ENCODE measurements at places on chromosomes 16 and 17.

DNA sequence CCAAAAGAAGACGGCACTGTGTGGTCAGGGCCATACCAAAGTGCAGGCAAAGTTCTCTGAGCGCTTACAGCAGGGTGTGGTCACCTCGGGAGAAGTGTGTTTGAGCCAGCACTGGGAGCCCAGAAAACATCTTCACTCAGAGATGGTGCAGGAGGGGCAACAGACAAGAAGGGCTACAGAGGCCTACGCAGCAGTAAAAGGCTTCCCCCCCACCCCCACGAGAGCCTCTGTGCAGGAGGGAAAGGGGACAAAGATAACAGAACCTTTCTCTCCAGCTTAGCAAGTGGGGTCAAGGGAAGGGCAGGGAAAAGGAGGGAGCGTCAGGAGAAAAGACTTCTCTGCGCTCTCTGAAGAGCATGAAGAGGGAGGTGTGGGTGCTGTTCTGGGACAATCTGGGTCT is 2.8 kb downstream of the VAT1 start:
- DNase-seq = no peak

DNA sequence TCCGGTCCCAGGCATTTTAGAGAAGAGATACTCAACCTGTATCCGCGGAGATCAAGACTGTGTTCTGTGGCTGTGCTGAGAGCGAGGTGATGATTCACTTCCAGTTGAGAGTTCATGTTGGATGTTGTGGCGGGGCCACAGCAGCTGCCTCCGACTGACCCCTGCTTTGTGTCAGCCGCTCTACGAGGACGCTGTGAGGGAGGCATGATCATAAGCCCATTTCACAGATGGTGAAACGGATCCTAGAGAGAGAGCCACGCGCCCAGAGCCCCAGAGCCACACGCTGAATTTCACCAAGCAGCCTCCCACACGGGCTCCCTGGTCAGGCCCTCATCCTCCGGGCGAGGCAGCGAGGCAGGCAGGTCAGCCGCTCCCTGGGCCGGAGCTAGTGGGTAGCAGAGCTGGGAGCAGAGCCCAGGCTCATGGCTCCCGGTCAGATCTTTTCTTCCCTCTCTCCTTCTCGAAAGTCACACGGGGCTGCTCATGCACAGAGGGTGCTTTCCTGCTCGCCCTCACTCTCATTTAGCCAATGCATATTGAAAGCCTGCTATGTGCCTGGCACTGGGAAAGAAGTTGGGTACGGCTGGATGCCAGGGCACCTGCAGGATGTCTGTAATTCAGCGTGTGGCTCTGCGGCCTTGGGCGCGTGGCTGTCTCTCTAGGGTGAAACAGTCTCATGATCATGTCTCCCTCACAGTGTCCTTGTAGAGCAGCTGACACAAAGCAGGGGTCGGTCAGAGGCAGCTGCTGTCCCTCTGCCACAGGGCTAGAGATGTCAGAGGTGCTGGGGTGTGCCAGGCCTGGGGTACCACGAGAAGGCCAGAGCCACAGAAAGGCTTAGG is 155.6 kb upstream of the CHMP6 start:
- no peak for DNase-seq

DNA sequence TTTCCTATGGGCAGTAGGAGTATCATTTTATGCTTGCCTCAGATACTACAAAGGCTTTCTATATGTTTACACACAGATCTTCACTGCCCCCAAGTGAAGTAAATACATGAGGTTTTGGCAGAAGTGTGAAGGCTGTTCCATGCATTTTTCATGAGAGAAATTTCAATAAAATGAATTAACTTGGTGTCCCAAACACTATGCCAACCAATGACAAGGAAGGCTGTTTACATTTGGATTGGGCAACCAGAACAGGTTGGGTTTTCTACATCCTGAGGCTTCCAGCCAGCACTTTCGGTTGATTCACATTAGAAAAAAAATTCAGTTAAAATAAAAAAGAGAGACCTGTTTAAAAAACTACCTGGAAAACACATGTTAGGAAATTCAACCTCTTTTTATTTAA is 625.4 kb downstream of the KCNJ2 start:
- no peak for DNase-seq

GRCh38 chr16:83530293-83530692 is 277.5 kb upstream of the HSBP1 start:
- DNase-seq = no peak

DNA sequence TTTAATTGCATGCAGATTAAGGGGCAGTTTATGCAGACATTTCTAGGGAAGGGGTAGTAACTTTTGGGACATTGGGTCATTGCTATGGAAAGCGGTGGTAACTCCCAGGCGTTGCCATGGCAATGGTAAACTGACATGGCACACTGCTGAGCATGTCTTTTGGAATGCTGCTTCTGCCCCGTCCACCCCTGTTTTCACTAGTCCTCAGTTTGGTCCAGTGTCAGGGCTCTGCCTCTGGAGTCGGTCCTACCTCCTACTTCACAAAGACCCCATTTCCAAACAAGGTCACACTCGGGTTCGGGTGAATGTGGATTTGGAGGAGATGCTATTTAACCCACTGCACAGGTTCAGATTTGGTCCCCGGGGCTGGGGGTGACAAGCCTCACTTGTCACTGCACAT is 2.9 kb downstream of the IL34 start:
- DNase-seq = no peak

DNA sequence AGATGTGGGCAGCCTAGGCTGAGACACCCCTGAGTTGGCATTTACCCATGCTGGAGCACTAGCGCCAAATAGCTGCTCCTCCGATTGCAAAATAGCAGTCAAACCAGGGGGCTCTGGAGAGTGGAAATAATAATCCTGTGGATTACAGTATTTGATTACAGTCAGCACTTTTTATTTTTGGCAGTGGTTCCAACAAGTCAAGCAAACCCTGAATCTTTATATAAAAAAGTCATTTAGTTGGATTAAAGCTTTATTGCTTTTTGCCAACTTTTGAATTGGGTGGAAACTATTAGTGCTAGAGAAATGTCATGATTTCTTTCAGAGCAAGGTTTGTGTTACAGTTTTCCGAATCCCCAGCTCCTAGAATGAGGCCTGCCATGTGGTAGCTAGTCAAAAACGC is 99.3 kb upstream of the FAM20A start:
- no peak for DNase-seq

DNA sequence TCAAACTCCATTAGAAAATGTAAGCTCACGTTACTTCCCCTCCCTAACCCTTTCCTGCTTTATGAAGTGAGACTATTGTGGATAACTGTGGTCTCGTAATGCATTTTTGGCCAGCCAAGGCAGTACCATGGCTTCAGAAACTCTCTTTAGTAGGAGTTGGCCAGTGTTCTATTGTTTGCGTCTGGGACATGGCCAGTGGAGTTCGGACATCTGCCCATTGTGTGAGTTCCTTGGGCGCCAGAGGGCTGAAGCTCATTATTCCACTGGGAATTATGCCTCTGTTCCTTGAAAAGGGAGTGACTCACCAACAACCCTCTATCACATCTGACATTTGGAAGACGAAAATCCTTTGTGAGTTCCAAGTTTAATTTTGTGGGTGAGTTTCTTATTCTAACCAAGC is 319.5 kb upstream of the SOX9 start:
- no peak for DNase-seq

GRCh38 chr17:62741290-62741689 is 66.8 kb downstream of the MARCHF10 start:
- DNase-seq = no peak

DNA sequence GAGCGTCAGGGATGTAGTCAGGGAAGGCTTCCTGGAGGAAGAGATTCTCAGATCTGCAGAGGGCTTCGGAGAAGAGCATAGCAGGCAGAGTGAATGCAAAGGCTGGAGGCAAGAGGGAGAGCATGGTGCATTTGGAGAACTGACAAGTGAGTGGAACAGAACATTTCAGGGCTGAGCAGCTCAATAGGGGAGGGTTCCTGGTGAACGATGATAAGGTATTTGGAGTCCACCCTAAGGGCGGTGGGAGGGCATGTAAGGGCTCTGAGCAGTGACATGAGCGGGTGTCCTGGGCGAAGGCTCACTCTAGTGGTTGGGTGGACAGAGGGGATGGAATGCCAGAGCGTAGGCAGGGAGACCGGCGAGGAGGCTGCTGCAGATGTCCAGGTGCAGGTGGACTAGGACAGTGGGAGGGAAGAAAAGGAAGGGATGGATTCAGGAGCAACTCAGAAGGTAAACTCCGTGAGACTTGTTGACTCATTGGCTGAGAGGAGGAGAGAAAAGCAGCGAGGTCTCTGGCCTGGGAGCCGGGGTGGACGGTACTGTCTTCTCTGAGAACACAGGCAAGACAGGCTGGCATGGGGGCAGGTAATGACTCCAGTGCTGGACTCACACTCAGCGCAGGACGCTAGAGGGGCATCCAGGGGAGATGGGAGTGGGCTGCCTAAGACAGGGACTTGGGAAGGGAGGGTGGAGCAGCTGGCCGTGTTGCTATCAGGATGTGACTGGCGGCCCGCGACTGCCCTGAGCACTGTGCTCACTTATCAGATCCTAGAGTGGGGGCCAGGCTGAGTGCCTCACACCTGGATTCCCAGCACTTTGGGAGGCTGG is 1.4 kb upstream of the PITPNA start:
- no peak for DNase-seq

DNA sequence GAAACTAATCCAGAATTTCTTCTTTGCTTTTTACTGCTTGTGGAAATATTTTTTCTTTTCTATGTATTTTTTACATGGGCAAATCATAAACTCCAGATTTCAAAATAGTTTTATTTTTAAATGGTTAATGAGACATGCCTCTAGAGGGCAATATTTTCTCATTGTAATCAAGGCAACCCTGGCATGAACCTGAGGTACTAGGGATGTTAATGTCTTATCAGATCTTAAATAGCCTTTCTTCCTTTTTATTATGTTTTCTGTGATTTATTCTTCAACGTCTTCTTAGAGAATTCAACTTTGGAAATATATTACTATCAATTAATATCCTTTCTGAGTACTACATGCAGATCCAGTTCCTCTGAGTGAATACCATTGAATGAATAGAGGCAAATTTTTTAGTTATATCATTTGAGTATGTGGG is 324.7 kb downstream of the BCAS3 start:
- DNase-seq = peak; percentile 42

GRCh38 chr16:31695667-31696066 is 168.0 kb downstream of the AHSP start:
- peak; percentile 44 for DNase-seq

DNA sequence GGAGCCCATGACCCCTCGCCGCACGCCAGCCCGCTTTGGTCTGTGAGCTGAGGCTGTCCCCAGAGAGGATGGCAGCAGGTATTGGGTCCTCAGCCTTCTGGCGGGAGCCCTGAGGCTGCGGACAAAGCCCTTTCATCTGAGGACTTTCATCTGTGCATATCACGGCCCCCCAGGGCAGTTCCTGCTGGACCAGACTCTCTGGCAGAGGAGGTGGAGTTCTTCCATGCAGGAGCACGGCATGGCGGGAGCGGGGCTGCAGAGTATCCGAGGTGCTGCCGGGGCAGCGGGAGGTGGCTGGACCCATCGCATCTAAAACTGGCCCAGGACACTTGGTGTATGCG is 18.8 kb downstream of the DHX38 start:
- no peak for DNase-seq

GRCh38 chr16:90008708-90009145 is 10.5 kb downstream of the DBNDD1 start:
- no peak for DNase-seq

GRCh38 chr17:39339272-39339671 is 62.2 kb downstream of the FBXL20 start:
- no peak for DNase-seq

GRCh38 chr17:39653662-39654331 is 11.4 kb upstream of the TCAP start:
- peak; percentile 52 for DNase-seq

DNA sequence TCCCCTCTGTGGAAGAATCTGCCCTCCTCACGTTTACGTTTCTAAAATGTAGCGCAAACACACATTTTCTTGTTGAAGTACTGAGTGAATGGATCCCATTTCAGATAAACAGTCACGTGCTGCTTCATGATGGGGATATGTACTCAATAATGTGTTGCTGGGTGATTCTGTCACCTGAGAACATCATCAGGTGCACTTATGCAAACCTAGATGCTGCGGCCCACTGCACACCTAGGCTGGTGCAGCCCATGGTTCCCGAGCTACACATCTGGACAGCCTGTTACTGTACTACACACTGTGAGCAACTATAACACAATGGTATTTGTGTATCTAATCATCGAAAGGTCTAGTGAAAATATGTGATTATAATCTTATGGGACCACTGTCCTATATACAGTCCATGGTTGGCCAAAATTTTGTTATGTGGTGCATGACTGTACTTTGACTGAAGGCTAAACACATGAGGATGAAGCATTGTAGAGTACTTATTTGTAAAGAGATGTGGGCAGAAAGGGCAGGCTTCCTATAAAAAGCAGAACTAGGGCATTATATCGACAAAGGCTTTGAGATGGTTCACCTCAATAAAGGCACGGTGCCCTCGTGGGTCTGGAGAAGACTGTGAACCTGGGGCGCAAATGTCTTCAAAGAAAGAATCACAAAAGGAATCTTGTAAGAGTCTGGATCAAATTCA is 26.3 kb downstream of the MARF1 start:
- no peak for DNase-seq

- no peak for DNase-seq
These were observed 10.0 kb downstream of the BAIAP2 start for GRCh38 chr17:81044764-81045589.

DNA sequence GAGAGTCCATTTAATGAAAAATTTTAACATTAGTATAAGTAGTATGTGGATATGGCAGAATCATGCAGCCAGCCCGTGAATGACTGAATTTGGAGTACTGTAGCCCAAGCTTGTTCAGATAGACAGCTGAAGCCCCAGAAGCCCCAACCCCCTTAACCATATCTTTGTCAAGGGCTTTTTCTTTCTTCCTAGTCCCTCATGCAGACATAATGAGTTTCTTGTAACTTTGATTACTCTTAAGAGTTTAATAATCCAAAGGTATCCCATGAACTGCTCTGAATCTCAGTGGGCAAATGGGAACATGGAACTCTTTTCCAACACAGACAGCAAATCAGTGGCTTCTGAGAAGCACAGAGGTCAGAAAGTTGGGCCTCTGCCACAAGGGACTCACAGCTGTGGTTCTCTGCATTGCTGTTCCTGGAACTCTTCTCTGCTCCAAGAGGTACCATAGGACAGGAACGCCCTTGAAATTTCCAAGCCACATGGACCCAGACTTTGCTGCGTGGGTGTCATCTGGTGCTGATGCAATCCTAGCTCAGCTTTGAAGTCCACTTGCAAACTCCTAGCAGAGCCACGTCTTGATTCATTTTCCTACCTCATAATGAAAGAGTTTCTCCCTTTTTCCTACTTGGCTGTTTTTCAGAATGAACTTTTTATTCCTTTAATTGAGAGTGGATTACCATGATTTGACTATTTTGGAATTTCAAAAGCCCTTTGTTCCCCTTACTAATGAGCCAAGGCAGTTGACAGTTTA is 18.1 kb downstream of the LYRM1 start:
- DNase-seq = no peak

DNA sequence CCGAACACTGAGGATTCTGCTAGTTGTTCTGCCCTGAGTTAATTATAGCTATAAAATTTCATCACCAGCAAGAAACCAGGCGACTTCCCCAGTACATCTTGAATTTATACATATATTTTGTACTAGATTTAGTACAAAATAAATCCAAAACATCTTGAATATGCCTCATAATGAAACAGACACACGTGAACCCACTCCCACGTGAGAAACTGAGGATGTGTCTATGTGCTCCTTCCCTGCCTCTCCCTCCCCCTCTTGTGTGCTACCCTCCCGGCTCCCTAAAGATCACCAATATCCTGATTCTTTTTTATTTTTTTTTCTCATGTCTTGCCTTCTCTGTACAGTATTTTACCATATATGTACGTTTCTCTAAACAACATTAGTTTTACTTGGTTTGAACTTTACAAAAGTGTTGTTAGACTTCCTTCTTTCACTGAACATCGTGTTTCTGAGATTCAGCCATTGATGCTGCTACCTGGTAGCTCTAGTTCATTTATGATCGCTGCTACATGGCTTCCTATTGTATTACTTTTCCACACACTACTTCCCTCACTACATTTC is 1.1 kb upstream of the LCMT1 start:
- DNase-seq = no peak
